OCI-M1 (cell line): ENCODE measurements at places on chromosomes 2 and 18.

DNA sequence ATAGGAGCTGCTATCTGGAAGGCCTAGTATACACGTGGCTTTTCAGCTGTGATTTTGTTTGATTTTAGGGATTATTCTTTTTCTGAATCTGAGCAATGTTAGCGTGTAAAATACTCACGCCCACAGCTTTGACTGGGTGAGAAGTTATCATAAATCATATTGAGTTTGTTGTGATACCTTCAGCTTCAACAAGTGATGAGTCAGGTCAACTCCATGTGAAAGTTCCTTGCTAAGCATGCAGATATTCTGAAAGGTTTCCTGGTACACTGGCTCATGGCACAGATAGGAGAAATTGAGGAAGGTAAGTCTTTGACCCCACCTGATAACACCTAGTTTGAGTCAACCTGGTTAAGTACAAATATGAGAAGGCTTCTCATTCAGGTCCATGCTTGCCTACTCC is at the start of gene GKN1:
TSS of gene GKN1 (plus strand) at position 386 of the 400 bp plus-strand sequence. CDS start 42 bp downstream, outside the sequence.
- DNase-seq = no peak

- no peak for DNase-seq
These were observed 111.4 kb downstream of the FEZ2 start for GRCh38 chr2:36486521-36487044.

GRCh38 chr2:112646102-112646719 is 472 bp downstream of the SLC20A1 start:
- peak; percentile 67 for DNase-seq

GRCh38 chr2:128901572-128902391 is 583.1 kb upstream of the HS6ST1 start:
- DNase-seq = no peak

GRCh38 chr2:200451511-200451910 is 58.4 kb downstream of the KCTD18 start:
- no peak for DNase-seq

DNA sequence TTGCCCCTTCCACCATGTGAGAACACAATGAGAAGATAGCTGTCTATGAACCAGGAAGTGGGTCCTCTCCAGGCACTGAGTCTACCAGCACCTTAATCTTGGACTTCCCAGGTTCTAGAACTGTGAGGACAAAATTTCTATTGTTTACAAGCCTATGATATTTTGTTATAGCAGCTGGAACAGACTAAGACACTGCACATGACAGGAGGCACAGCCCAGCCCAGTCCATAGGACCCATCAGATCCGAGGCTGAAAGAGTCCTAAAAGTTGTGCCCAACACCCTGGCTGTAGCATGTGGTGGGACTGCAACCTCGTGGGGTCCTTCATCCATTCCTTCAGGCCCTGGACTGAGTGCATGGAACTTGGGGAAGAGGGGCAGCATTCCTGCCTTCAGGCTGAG is 48.4 kb upstream of the YWHAQ start:
- DNase-seq = no peak

GRCh38 chr18:38244480-38244879 is 678.9 kb upstream of the CELF4 start:
- no peak for DNase-seq

GRCh38 chr18:11800566-11801334 is 50.5 kb upstream of the CHMP1B start:
- no peak for DNase-seq
